ENCODE measurements at places on chromosomes 1 and 21.
A peak's percentile ranks its signal among the peaks of the same experiment; 100 is the strongest.

GRCh38 chr1:7070389-7071029 lies 285.3 kb downstream of the CAMTA1 start:
- DNase-seq, result no peak

GRCh38 chr21:43716376-43717165 lies 2.4 kb upstream of the PDXK start:
- DNase-seq, result no peak

DNA sequence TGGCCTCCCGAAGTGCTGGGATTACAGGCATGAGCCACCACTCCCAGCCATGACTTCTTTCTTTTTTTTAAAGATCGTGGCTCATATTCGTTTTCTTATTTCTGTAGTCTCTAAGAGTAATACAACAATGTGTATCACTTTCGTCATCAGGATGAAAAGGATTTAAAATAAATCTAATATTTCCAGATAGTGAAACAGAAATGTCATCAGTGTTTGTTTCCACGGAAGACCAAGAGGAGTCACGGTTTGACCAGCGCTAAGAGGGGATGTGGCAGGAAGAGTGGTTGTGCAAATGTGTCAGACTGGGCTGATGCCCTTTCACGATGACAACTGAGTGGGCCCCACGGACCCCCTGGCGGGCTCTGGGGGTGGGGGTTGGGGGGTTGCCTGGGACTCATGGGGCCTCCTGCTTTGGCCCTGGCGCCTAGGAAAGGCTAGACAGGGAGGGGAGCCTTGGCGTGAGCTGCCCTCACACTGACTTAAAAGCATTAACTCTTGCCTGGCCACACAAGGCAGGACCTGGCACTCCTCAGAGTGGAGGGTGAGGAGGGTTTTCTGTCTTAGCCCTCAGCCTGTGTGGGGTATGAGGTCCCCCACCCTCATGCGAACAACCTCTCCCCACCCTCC lies 8.4 kb downstream of the SOX13 start:
- no peak for DNase-seq

GRCh38 chr21:42102526-42102925 lies 31.4 kb downstream of the UMODL1 start:
- no peak for DNase-seq

- no peak for DNase-seq
Observed at GRCh38 chr1:199064971-199065370, 426.1 kb downstream of the PTPRC start.

GRCh38 chr1:18948048-18948912 lies 8.2 kb downstream of the IFFO2 start:
- DNase-seq, result no peak

- DNase-seq, result no peak
Observed at GRCh38 chr1:53590531-53591515, 131.6 kb downstream of the DMRTB1 start.

DNA sequence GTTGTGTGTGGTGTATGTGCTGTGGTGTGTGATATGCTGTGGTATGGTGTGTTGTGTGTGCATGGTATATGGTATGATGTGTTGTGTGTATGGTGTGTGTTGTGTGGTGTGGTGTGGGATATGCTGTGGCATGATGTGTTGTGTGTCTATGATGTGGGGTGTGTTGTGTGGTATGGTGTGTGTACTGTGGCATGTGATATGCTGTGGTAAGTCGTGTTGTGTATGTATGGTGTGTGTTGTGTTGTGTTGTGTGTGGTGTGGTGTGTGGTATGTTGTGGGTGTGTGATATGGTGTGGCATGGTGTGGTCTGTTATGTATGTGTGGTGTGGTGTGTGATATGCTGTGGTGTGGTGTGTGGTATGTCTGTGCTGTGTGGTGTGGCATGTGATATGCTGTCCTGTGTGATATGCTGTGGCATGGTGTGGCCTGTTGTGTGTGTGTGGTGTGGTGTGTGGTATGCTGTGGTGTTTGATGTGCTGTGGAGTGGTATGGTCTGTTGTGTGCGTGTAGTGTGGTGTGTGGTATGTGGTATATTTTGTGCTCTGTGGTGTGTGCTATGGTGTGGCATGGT lies 318.0 kb downstream of the PTPRU start:
- no peak for DNase-seq

DNA sequence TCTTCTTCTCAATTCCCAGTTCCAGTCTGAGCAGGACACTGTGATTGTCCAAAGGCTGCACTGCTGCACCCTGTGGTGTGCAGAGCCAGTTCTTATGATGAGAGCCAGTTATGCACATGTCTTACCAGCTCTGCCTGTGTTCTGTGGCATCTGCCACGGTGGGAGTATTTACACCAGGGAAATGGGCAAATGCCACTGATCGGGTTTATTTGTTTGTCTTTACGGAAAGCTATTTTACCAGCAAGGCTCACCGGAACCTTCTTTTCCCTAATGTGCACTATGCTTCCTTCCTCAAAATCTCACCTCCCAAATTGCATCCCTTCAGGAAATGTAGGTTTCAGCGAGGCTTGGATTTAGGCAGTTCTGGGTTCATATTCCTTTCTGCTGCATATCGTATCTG lies 49.0 kb downstream of the EVA1C start:
- no peak for DNase-seq

DNA sequence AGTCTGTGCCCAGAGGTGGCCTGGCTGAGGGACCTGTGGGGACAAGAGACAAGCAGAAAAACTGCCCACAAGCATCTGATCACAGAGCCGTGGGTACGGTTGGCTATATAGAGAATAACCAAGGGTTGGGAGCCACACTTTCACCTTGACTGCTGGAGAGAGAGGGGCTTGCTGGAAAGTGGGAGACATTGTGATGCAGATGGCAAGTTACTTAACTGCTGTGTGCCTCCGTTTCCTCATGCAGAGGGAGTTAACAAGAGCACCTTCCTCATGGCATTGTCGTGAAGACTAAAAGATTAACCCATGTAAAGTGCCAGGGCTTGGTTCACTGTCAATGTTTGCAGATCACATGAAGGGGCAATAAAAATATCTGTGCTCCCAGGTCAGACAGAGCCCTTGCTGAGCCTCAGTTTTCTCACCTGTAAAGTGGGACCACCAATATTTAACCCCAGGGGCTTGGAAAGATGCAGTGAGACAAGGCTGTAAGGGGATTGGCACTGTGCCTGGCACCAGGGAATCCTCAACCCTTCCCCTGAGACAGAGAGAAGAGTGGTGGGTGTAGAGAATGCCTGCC lies 52.8 kb downstream of the SDC3 start:
- DNase-seq, result no peak

DNA sequence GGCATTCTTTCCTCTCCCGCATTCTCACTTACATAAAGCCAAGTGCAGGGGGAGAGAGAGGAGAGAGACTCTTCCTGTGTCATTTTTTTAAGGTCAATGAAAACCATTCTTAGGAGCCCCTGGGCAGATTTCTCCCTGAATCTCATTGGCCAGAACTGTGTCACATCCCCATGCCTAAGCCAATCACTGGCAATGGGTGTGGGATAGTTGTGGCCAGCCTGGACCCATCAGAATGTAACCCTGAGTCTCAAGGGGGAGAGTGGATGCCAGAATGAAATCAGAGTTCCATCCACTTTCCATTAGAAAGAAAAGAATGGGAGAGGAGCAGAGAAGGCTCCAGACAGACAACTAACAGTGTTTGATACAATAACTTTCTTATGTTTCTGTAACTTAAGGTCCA lies 31.2 kb upstream of the COQ8A start:
- DNase-seq, result no peak

DNA sequence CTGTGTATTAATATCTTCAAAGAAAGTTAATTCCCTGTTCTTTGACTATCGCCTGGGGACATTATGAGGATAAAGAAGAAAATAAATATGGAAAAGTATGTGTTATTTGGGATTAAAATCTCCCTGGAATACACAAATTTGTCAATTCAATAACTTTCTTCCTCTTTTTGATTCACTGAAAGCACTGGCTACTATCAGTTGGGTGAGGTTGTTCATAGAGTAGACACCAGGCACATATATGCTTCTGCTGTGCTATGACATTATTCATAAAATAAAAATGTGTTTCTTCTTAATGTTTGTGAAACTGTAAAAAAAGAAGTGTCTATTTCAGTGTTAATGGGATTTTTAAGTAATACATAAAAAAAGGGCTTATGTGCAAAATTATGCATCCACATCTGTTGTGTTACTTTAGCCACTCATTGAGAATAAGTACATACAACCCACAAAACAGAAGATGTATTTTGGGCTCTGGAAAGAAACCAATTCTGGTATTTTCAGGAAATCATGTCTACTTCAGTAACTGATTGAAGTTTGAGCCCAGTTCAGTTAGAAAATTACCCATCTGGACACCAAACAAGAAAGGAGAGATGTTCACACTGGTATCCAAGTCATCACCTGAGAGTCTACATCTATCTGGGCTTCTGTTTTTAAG lies 169.4 kb downstream of the GABPA start:
- DNase-seq, result no peak

DNA sequence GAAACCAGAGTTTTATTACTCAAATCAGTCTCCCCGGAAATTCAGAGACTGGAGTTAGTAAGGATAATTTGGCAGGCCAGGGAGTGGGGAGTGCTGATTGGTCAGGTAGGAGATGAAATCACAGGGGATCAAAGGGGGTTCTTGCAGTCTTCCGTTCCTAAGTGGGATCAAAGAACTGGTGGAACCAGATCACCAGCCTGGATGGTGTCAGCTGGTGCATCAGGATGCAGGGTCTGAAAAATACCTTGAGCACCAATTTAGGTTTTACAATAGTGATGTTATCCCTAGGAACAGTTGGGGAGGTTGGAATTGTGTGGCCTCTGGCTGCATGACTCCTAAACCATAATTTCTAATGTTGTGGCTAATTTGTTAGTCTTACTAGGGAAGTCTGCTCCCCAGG lies 1.4 kb upstream of the CD101 start:
- no peak for DNase-seq

GRCh38 chr1:234330843-234331215 lies 42.4 kb upstream of the COA6 start:
- DNase-seq, result no peak

- DNase-seq, result peak; percentile 66
Observed at GRCh38 chr1:119715542-119715941, 3.8 kb downstream of the PHGDH start.

DNA sequence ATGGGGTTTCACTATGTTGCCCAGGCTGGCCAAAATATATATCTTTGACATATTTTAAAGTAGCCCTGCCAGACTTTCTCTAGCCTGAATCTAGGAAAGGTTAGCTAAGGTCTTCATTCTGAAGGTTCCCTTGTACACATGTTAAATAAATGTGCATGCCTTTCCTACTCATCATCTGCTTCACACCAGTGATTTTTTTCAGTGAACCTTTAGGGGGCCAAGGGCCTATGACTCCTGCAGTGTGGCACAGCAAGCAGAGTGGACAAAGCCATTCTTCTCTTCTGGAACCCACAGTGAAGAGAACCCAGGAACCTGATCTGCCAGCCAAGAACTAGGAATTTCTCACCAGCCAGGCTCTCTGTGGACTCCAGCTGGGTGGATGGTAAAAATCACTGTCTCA lies 22.9 kb downstream of the CBR1 start:
- no peak for DNase-seq

- no peak for DNase-seq
Observed at GRCh38 chr1:15950763-15951295, 25.1 kb downstream of the ZBTB17 start.

DNA sequence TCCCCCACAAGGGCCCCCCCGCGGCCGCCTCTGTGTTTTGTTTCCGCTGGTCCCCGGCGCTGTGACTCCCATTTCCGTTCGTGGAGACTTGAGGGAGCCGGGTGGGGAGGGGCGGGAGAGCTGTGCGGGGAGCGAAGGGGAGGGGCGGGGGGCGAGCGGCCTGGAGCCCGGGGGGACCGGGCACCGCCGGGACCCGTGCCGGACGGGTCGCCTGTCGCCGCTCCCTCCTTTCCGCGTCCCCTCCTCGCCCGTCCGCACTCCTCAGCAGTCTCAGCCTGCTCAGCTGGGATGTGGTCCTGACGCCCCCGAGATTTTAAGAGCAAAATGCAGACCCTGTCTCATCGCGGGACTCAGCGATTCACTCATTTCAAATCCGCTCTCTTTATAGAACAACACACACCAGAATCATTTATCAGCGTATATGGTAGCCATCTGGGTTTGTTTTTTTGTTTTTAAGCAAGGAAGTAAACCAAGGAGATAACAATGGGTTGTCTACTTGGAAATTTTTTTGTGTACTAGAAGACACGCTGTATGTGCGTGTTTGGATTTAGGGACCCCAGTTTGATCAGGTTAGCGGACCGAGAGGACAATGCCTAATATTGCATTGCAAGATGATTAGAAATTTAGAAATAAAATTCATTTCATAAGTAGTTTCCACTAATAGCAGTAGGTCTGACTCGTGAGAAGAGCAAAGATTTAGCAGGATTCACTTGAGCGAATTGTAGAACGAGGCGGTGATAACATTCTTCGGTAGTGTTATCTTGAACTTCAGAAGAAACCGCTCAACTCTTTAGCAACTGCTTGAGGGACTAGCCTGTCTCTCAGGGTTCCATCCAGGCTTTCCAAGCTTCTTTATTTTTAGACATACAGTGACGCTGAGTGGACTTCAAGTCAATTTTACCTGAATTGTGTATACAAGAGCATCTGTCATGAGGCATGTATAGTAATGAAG lies 1.1 kb downstream of the GABPA start:
- peak; percentile 80 for DNase-seq

- DNase-seq, result no peak
Observed at GRCh38 chr1:236468625-236469024, 55.2 kb upstream of the LGALS8 start.

DNA sequence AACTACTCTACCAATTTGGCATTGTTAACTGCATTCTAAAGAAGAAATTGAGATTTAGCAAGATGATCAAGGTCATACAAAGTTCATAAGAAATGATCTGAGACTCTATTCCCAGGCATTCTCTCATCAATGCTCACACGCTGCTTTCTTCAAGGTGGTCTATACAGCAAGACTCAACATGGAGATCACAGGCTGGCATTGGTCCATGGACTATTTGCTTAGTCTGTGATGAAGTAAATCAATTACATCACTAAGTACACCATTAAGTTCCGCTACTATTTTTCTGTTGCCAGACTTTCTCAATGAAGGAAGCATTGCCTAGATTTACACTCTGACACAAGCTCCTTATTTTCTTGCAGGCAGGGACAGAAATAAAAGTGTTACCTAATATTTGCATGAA lies 51.9 kb upstream of the CYP2J2 start:
- no peak for DNase-seq

- DNase-seq, result no peak
Observed at GRCh38 chr1:92679980-92680379, 104.9 kb downstream of the EVI5 start.

DNA sequence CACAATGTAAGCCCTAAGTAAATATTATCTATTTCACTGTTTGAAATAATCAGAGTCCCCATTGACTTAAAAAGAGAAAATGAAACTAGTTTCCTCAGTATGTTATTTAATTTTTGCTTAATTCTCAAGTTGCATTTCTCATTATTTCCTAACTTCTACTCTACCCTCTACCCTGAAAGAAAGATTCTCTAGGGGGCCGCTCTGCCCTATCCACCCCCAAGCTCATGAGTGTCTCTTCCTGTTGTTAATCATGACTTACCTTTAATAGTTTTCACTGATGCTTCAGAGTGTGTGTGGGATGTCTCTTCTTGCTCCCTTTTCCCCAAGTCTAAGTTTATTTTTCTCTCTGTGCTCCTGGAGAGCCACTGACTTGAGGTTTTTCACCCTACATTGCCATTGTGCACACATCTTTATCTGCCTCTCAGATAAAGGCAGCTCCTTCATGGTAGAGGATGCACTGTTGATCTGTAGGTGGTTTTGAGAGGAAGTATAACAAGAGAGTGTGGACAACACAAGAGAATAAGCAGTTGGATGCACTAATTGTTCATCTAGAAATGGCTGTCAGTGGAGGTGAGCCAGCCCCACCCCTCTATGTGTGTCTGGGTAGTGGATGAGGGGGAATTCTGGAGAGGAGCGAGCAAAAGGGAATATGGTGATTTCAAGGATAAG lies 261.7 kb downstream of the CHRM3 start:
- DNase-seq, result no peak

All from left renal cortex interstitium (tissue), 4 donors.